ENCODE measurements at places on chromosomes 7 and 10.

DNA sequence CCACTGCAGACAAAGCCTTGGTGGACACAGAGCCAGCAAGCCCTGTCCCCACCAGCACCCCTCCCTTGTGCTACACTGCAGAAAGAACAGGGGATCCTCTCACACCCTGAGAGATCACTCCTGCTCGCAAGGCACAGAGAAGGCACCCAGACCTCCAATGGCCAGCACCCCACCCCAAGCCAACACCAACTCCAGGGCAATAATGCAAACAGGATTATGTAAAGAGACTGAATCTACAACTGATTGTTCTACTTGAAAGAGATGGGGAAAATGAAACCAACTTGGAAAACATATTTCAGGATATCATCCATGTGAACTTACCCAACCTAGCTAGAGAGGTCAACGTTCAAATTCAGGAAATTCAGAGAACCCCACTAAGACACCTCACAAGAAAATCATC is 26.5 kb upstream of the STARD3NL start:
- DNase-seq, result no peak

GRCh38 chr7:140000666-140001268 is 62.0 kb downstream of the PARP12 start:
- no peak for DNase-seq

- no peak for DNase-seq
Measured at GRCh38 chr10:74824900-74825370, 1.5 kb upstream of the KAT6B start.

- DNase-seq, result no peak
Measured at GRCh38 chr7:94417901-94418300, 23.2 kb downstream of the COL1A2 start.

DNA sequence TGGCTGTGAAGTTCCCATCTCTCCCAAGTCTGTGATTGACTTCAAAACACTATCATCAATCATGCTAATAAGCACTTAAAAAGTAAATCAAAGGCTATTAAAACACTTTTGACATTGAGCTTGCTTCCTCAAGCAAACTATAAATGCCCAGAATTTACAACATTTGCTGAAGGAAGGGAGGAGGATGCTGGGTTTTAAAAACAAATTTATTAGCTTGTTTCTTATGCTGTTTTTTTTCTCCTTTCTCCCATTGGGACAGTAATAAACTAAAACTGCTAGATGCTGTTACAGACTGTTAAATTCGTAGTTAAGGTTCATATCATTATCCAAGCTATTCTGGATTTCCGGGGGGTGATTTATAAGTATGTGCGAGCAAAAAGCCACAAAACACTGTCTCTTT is 250.5 kb downstream of the SORCS1 start:
- no peak for DNase-seq

GRCh38 chr10:75593692-75594556 is 162.5 kb downstream of the LRMDA start:
- no peak for DNase-seq

- DNase-seq, result no peak
Measured at GRCh38 chr7:140446467-140446866, 32.8 kb downstream of the MKRN1 start.

- no peak for DNase-seq
Measured at GRCh38 chr10:62044566-62044965, 143.1 kb downstream of the ARID5B start.

DNA sequence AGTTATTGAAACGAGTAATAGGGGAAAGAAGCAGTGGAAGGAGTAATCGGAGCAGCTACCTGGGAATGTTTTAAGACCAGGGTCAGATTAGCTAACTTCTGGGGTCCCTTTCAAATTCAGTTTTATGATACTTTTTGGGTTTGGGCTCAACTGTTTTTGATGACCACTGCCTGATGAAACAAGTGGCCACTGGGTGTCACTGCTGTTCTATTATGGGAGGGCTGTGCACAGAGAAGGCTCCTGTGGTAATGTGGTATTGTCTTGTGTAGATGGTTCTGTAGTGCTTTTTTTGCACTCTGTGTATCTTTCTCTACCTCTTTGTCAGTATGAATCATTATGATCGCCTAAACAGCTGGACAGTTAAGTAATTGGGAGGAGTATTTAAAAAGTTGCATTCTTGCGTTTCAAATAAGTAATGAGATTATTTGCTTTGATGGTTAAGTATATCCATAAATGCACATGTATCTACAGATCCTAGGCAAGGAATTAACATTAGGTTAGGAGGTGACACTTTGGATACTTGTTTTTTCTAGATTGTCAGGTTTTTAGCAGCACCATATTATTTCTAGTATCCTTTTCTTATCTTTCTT is 128.4 kb downstream of the ABCA13 start:
- peak; percentile 64 for DNase-seq

DNA sequence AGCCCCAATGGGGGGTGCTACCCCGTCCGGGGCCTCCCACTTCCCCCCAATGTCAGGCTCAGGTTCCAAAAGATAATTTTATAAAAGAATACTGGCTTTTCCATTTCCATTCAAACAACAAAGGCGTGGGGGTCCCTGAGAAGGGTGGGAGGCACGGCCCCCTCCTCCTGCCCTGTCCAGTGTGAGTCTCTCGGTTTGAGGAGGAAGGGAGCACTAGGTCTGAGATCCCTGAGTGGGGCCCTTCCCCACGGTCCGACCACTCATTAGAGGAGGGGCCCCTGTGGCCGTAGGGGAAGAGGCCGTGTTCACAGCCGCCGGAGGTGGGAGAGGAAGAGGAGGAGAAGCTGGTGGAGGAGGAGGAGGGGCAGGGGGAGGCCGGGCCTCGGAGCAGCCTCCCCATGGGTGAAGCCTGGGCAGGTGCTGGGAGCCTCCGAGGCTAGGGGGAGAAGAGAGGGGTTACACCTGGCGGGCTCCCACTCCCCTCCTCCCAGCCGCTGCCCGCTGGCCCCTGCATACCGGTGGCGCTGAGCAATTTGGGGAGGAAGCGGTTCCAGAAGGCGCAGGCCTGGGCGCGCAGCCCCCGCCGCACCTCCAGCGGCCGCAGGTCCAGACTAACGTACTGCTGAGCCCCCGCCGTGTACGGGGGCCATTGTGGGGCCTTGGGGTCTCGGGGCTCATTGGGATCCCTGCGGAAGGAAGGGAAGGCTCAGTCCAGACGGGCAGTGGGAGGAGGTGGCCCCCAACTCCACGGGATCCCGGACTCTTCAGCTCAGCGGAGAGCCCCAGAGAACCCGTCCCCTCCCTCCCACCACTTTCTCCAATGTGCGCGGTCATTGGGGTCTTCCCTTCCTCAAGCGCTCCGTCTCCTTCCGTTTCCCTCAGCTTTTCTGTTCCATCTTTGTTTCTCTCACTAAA is 1.4 kb upstream of the UFSP1 start:
- DNase-seq, result no peak

- no peak for DNase-seq
Measured at GRCh38 chr10:35382096-35382495, 45.8 kb downstream of the CCNY start.

DNA sequence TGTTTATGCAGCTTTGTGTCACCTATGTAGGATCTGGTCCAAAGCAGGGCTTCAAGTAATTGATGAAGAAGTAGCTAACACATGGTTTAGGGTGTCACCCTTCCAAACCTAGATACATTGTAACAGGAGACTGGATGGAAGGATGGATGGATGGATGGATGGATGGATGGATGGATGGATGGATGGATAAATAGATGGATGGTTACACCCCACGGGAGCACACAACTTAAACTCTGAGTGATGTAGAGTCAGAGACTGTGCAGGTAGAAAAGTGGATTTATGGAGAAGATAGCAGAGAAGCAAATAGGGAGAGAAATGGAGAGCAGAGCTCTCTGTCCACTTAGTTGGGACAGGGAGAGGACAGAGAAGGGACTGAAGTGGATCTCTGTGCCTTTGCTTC is 78.4 kb downstream of the NHLRC2 start:
- no peak for DNase-seq

DNA sequence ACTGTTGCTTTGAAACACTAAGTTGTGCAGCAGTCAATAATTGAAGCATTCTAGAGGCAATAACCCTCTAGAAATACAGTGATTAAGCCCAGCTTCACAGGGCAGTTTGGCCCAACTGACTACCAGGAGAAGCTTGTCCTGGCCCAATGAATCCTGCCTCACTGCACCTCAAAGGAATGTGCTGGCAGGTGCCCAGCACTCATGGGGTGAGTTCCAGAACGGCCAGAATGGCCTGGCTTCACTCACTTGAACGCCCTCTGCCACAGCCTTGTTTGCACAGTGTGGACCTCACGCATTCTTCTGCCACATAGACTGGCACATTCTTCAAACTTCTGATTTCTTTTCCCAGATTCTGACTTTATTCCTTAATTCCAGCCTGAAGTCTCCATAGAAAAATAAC is 6.6 kb upstream of the ITIH2 start:
- DNase-seq, result no peak

DNA sequence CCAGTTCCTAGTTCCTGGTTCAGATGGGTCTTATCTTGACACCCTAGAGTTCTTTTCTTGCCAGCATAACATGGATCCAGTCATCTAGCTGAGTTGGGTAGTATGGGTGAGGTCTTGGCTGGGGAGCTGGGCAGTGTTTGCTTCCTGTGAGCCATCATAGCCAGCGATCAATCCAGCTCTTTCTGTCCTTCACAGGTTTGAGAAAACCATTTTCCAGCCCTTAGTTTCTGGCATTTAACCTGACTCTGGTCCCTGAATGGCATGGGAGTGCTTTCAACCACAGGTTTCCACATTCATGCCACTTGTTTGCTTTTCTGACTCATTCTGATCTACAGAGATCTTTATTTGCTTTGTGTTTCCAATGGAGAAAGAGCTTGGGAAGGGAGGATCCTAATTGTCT is 8.6 kb downstream of the SLC13A1 start:
- DNase-seq, result peak; percentile 89

- peak; percentile 23 for DNase-seq
Measured at GRCh38 chr10:83886871-83887270, 252.4 kb upstream of the GHITM start.

GRCh38 chr10:26612151-26612915 is 85.2 kb upstream of the PDSS1 start:
- DNase-seq, result no peak

DNA sequence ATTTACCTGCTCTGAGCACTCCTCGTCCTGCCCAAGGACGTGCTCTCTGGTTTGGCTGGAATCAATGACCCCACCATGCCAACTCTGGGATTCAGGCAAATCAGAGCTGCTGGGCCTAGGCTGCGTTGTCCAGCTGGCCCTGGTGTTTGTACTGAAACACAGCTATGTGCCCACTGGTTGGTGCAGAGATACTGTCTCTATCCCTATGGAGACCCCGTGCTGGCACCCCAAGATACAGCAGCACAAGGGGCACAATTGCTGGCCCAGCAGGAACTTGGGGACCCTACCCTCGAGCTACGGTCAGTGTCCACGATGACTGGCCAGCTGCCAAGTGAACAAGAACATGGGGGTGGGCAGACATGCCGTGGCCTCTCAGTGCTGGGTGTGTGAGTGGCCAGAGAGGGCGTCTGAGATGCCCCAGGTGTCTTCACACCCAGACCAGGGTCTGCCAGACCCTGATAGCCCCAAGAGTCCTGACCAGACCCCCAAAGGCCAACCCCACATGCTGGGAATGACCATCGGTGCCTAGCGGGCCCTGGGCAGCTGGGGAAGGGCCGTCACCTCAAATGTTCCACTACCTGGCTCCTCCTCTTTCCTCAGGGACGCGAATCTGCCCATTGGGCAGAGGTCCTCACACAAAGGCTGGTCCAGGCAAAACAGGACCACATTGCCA is 79.3 kb upstream of the ZNF479 start:
- no peak for DNase-seq

GRCh38 chr7:134366481-134366880 is 49.8 kb upstream of the SLC35B4 start:
- DNase-seq, result no peak

- DNase-seq, result no peak
Measured at GRCh38 chr10:112250555-112250954, 32.6 kb upstream of the TECTB start.

DNA sequence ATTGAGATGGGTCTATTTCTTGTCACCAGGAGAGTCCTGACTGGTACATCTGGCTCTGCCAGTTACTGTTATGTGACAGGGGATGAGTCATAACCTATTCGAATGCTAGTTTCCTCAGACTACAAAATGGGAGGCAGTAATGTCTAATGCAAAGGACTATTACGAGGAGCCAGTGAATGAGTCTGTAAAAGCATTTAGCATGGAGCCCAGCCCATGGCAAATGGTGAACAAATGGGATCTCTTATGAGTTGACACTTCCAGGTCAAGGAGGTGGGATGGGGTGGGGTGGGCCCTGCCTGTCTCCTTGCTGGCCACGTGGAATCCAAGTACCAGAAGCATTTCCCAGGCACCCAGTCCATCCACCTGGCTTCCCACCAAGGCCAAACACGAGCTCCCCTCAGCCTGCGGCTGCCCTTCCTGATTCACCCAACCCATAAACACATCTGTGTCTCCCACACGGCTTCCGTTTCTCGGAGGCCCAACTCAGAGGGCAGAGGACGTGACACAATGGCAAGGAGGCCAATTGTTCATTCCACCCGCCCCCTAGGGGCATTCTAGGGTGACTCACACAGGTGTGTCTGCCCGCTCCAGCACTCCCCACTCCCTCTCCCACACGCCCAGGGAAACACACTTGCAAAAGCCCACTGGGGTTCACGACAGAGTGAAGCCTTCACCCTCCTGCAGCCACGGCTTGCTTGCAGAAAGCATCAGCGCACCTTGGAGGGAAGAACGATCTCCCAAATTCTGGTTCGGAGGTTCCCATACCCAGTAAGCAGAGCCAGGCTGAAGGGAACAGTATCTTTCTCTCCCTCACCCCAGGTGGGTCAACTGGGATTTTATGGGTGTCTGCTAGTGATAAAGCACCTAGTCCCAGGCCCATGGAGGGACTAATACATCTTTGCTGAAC is 109.8 kb downstream of the SH3PXD2A start:
- DNase-seq, result peak; percentile 13

DNA sequence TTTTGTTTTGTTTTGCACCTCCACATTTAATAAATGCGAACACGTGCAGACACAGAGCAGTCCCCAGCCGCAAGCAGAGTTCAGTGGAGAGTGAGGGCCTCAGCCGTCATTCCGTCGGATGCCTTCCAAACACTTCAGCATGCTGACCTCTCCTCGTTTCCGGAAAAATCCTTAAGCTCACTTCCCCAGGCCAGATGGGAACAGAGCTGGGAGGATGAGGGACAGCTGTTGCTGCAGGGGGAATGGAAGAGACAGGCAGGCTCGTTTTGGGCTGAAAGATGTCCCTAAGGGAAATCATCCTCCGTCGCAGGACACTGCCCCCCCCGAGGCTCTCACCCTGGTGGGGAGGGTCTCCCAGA is 17.2 kb upstream of the FGFR2 start:
- no peak for DNase-seq

- DNase-seq, result no peak
Measured at GRCh38 chr10:131513901-131514300, 202.4 kb upstream of the TCERG1L start.

GRCh38 chr10:106864031-106864430 is 300.5 kb downstream of the SORCS1 start:
- DNase-seq, result no peak

GRCh38 chr10:119323085-119324016 is 116.0 kb downstream of the GRK5 start:
- no peak for DNase-seq

GRCh38 chr10:117188371-117188770 is 8.9 kb upstream of the KCNK18 start:
- DNase-seq, result no peak

GRCh38 chr10:122699796-122700455 is at the start of gene C10orf120:
C10orf120 (minus strand) TSS chr10:122699846; CDS start chr10:122699790, 56 bp downstream.
- no peak for DNase-seq
